ENCODE measurements at places on chromosomes 1 and 21.

GRCh38 chr1:225644666-225645065, 8.3 kb downstream of the ENAH start:
- DNase-seq: no peak

DNA sequence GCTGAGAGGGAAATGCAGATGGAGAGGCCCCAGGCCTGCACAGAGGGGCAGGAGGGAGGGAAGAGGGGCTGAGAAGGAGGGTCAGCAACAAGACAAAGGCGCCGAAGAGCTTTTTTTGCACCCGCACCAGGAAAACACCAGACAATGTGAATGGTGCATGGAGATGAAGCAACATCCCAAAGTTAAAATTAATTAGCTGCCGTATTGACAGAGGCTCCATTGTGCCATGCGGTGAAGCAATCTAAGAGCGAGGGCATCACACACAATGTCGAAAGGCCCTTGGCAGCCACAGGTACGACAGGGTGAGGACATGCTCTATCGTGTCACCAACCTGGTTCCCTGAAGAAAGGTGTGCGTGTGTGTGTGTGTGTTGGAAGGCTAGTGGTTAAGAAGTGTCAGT, 41.2 kb downstream of the SSBP3 start:
- no peak for DNase-seq

- no peak for DNase-seq
Observed at GRCh38 chr1:227134686-227135314, 183.5 kb downstream of the CDC42BPA start.

- no peak for DNase-seq
Observed at GRCh38 chr21:37509802-37510393, 143.3 kb downstream of the DYRK1A start.

- DNase-seq: no peak
Observed at GRCh38 chr1:6979003-6979613, 193.9 kb downstream of the CAMTA1 start.

GRCh38 chr1:156488566-156489165, 11.9 kb downstream of the MEF2D start:
- no peak for DNase-seq

- DNase-seq: no peak
Observed at GRCh38 chr1:218401998-218402785, 57.1 kb downstream of the TGFB2 start.

DNA sequence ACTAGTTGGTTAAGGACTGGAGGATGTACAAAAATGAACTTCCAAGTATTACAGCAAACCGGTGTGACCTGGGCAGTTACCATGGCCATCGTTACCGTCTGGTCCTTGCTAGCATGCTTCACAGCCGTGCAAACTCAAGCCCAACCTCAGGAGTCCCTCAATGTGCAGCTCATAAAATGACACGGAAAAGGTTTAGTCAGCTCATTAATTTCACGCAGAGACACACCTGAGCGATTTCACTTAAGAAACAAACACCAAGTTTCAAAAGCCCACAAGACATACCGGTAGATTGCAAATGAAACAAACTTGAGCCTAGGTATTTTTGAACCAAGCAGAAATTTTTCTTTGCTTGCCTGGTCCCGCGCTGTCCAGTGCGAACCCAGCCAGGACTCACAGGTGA, 105.0 kb upstream of the ADAR start:
- no peak for DNase-seq

GRCh38 chr21:20283836-20284235, 714.4 kb upstream of the NCAM2 start:
- no peak for DNase-seq

DNA sequence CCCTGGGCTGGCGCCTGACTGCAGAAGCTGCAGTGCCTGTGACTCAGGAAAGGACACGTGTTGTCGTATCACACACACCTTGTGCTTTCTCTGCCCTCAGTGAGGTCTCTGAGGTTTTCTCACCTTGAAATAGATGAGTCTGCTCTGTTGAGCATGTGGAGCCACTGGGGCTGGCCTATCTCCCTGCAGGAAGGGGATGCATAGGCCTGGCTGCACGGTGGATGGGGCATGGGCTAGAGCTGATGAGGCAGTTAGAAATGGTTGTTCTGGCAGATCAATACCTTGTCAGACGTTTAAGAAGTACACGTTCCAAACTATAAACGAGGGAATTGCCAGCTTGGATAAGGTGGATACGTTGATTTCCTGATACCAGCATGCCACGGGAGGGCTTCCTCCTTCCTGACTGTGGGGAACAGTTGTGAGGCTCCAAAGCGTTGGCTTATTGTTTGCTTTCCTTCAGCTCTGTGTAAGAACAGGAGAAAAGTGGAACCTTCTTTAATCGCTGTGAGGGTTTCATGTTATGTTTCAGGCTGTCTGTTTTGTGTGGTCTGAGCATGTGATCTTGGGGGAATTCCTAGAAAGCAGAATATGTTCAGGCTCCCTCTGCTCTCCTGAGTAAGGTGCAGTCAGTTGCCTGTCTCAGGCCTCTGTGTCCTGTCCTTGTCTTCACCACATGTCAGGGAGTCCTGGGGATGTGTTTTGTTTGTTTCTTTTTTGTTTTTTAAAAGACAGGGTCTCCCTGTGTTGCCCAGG, 44.8 kb downstream of the PCNT start:
- DNase-seq: no peak

GRCh38 chr1:108320849-108321248, 77.0 kb upstream of the NBPF4 start:
- DNase-seq: no peak

DNA sequence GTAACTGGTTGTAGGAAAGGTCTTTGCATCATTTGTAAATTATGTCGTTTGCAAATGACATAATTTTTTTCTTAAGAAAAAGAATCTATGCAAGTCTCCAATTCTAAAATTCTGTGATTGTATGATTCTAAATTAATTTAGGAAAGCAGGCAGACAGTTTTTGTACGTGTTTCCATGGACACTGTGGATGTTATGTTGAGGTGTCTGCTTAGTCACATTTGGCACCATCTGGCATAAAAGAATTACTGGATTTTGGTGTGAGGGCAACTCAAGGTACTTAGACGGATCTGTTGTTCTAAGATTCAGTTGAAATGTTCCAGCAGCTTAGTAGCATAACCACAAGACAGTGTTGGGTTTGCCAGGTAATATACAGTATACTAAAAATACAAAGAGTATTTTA, 42.5 kb downstream of the C1orf21 start:
- DNase-seq: no peak

- DNase-seq: no peak
Observed at GRCh38 chr21:39319251-39319756, 5.9 kb upstream of the BRWD1 start.

GRCh38 chr1:1437904-1438376, 2.5 kb downstream of the VWA1 start:
- DNase-seq: no peak

DNA sequence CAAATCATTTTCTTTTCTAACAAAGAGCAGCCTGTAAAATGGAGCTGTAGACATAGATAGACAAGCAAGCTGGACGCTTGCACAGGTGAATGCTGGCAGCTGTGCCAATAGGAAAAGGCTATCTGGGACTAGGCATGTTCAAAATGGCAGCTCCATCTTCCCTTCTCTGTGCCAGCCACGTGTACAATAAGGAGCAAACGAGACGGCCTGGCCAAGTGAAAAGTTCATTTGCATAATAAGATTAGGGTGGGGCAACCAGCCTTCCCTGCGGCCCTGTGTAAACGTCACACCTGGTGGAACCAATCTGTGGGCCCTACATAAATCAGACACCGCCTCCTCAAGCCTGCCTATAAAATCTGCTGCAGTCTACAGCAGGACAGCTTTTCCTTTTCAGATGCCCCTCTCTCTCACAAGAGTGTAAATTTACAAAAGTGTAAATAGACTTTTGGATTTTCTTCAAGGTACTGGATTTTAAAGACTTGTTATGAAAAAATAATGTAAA, 16.6 kb upstream of the EDEM3 start:
- DNase-seq: no peak

DNA sequence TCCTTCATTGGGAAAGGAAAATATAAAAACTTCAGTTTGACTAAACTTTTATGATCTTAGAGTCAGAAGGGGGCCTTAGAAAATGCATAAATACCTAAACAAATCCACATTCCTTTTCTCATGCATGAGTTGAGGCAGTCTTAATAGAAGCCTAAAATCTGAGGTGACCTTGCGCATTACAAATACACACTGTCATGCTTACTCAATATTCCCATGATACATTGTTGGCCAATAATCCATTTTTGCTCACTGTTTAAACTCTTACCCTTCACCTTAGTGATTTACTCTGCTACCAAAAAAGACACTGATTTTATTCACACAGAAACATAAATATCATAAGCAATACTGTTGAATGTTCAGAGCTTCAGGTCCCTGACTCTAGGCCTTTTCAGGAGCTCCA, 19.1 kb upstream of the TMCO1 start:
- no peak for DNase-seq

- no peak for DNase-seq
Observed at GRCh38 chr1:17118268-17118667, 983 bp downstream of the PADI2 start.

GRCh38 chr1:39142401-39143060, 62.0 kb upstream of the MACF1 start:
- DNase-seq: no peak

DNA sequence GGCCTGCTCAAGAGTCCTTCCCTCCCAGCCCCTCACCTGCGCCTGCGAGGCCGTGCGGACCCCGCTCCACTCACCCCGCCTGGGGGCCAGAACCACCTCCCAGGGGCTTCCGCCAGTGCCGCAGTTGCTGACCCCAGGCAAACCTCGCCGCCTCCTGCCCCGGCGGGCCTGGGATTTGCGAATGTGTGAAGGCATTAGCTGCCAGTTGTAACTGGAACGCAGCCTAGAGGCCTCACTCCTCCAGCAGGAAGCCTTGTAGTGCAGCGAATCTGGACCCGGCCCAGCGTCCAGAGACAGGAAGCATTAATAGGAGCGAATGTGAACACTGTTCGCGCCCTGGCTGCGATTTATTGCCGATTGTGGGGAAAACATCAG, 140.9 kb upstream of the ARHGEF16 start:
- no peak for DNase-seq

GRCh38 chr1:226417830-226418546, 10.1 kb upstream of the PARP1 start:
- no peak for DNase-seq

DNA sequence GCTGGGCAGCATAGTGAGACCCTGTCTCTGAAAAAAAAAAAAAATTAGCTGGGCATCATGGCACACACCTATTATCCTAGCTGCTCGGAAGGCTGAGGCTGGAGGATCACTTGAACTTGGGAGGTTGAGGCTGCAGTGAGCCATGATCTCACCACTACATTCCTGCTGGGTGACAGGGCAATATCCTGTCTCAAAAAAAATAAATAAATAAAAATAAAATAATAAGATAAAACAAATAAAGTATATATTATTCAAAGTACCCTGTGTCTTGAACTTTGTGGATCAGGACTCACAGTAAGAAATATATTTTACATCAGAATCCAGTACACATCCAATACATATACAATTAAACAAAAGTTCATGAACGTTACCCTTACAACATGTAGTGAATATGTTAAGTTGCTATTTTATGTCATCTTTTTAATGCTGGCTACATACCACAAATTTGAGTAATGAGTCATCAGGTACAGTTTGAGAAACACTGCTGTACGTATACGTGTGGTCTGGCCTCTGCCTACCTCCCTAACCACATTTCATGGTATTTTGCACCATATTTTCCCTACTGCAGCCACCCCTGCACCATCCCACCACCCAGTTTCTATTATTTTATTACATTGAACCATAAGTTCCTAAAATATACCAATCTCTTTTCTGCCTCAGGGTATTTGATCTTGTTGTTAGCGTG, 4.4 kb downstream of the NME7 start:
- no peak for DNase-seq

DNA sequence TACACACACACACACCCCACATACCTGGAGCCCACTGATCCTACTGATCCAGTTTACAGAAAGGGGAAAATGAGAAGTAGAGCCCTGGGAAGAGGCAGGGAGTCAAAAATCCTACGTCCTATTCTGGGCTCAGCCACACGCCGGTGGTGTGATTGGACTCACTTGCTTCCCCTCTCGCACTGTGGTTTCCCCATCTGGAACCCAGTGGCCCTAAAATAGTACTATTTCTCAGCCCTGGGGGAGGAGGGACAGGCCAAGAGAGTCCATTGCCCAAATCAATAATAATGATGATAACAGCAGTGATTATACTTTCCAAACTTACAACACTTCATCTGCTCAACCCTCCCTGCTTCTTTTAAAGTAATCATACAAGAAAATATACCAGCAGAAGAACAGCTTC, 2.9 kb upstream of the PIGR start:
- no peak for DNase-seq

DNA sequence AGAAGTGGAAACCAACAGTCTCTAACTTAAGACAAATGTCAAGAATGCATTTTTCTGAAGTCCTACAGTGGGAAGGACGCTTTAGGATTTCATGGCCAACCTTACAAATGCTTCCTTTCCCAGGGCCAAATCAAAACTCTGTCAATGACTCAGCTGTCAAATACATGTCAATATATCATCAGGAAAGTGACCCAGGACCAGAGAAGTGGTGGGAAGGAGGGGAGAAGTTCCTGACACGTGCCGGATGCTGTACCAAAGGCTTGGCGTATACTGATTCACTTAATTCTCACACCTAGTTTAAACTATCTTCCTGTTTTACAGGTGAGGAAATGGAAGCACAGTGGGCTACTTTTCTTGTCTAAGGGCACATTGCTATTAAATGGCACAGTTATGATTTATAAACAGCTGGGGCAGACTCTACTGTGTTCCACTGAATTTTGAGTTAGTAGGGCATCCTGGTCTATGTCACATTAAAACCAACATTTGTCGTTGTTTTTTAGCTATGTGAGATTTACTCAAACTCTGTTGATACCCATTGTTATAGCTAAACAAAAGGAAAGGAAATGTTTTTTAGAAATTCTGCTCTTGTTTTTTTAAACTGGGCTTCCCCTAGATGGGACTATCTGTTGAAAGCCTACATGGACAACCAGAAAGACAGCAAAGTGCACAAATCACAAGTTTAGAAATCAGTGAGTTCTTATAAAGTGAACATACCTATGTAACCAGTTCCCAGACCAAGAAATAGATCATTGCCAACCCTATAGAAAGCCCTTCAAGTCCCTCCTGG, 208.2 kb upstream of the SGIP1 start:
- no peak for DNase-seq

- no peak for DNase-seq
Observed at GRCh38 chr1:220711056-220711809, 21.1 kb downstream of the C1orf115 start.

- DNase-seq: no peak
Observed at GRCh38 chr1:41842993-41843755, 75.5 kb downstream of the HIVEP3 start.

- no peak for DNase-seq
Observed at GRCh38 chr1:42319871-42320484, 15.1 kb downstream of the FOXJ3 start.

DNA sequence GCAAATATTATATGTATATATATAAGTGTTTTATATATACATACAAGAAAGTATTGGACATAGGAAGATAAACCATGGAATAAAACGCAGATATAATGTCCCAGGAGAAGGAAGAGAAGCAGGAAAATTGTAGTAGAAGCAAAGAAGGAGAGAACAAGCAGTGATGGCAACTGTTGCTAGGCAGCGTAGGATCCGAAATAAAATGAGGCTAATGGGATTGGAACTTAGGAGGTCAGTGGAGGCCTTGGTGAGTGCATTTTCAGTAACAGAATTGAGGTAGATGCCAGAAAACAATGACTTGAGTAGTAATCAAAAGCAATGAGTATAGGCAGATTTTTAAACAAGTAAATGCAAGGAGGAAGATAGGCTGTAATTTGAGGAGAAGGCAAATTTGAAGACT, 265.8 kb downstream of the LRRC7 start:
- DNase-seq: no peak

Data from neural crest cell (in vitro differentiated cells).